AG10803 (cell line): ENCODE measurements at places on chromosomes 3 and 15.

- no peak for DNase-seq
These were observed 149.7 kb upstream of the SYNPR start for GRCh38 chr3:63128380-63128779.

DNA sequence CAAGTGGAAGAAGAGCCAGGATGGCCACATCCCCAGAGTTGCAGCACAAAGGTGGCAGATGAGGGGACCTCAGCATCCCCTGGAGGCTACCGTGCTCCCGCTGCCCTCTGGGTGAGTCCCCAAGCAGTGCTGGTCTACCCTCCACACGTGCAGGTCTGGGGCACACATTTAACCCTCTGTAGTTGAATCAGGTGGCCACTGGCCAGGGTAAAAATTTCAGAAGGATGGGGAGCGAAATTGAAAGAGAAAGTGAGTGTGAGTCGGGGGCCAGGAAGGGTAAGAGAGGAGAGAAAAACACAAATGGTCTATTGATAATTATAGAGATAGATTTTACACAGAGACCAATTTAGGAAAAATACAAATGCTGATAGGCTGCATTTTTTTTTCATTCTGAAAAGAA lies 139.5 kb upstream of the EIF1B start:
- no peak for DNase-seq

DNA sequence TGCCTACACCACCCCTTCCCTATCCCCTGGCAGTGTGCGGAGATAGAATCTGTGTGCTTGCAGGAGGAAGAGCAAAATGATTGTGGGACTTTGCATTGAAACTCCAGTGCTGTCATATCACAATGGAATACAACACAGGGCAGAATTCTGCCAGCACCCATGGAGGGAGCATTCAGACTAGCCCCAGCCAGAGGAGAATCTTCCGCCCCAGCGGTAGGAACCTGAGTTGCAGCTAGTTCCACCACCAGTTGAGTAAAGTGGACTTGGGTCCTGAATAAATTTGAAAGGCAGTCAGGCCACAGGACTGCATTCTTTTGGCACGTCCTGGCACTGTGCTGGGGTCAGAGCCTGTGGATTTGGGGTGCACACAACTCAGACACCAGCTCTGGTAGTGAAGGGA lies 27.5 kb downstream of the NCBP2 start:
- DNase-seq: no peak

DNA sequence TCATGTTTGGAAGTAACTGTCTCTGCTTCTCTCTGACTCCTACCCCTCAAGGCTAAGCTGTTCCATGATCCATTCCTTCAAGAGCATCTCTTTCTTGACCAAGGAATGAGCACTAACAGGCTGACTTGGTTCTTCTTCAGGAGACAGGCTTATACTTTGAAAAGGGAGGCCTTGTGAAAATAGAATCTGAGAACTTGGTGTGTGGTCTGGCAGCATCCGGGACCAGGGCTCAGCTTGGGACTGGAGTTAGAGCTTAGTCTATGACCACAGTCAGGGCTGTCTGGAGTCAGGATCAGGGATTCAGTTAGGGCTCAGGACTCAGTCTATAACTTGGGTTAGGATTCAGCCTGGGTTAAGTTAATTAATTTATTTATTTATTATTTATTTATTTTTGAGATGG lies 44.9 kb upstream of the SLC6A6 start:
- no peak for DNase-seq

DNA sequence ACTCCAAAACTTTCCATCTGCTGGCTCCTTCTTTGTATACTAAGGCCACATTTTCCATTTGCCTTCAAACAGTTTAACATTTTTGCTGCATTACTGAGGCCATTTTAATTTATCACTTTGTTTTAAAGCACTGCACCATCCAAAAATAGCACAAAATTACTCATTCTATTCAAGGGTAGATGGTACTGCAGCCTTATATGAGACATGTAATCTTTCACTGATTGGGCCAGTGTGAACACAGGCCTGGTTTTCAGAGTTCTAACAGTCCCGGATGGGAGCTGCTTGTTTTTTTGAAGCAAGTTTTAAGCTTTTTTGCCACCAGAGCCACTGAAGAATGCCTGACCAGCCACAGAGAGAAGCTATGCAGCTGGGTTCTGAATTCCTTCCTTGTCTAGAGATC lies 172.3 kb upstream of the TSC22D2 start:
- peak; percentile 97 for DNase-seq

- peak; percentile 68 for DNase-seq
These were observed 12.1 kb upstream of the RTP2 start for GRCh38 chr3:187714404-187714979.

GRCh38 chr3:159824333-159824732 lies 164.3 kb upstream of the IL12A start:
- peak; percentile 90 for DNase-seq

DNA sequence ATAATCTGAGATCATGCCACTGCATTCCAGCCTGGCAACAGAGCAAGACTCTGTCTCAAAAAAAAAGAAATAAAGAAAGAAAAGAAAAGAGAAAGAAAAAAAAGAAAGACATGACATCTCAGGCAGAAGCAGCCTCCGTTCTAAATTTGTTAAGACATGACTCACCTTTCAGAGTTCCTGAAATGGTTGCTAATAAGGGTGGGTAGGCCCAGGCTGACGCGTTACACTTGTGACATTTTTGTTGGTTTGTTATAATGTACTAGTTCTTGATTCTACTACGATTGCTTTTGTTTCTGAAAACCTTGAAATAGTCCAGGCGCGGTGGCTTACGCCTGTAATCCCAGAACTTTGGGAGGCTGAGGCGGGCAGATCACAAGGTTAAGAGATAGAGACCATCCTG lies 21.0 kb downstream of the SLC25A20 start:
- DNase-seq: no peak

- no peak for DNase-seq
These were observed 21.1 kb upstream of the COLQ start for GRCh38 chr3:15542614-15543013.

GRCh38 chr3:16474920-16475319 lies 38.6 kb downstream of the RFTN1 start:
- DNase-seq: peak; percentile 59

DNA sequence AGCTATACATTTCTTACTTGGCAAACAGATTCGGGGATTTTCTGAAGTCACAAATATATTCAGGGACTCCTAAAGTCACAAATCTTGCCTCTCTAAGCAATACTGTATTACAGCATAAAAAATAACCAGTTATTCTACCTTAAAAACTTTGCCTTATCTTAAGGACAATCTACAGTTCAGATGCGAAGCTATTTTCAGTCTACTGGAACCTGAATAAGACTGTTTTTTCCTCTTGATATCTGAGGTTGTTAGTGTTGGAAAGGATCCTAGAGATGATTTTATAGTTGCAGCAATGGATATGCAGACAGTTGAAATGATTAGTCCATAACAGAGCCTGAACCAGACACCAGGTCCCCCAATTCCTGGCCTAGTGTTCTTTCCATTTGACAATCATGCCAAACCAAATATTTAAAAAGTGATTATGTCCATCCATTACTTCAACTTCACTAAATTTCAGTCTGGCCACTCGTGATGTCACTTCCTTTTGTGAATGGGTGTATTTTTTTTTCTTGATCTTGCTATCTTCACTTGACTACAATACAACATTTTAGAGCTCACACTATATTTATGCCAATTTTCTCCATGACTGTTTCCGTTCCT lies 1.8 kb downstream of the HDGFL3 start:
- DNase-seq: peak; percentile 22

- peak; percentile 79 for DNase-seq
These were observed 60.3 kb downstream of the TM4SF4 start for GRCh38 chr3:149534671-149535332.

DNA sequence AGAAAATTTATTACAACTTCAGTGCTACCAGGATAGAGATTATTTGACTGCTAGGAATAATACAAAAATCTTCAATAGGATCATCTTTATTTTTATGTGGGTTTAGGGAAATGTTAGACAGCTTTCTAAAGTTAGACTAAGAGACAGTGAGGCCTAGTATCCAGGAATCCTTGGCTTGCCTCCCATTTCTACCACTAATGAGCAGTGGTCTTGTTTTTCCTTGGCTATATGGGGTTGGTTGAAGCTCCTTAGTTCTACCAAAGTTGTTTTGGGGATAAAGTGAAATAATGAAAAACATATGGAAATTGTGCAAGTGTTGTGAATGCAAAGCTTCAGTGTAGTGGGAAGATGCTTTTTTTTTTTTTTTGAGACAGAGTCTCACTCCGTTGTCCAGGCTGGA lies 16.8 kb downstream of the AP4E1 start:
- DNase-seq: peak; percentile 81

DNA sequence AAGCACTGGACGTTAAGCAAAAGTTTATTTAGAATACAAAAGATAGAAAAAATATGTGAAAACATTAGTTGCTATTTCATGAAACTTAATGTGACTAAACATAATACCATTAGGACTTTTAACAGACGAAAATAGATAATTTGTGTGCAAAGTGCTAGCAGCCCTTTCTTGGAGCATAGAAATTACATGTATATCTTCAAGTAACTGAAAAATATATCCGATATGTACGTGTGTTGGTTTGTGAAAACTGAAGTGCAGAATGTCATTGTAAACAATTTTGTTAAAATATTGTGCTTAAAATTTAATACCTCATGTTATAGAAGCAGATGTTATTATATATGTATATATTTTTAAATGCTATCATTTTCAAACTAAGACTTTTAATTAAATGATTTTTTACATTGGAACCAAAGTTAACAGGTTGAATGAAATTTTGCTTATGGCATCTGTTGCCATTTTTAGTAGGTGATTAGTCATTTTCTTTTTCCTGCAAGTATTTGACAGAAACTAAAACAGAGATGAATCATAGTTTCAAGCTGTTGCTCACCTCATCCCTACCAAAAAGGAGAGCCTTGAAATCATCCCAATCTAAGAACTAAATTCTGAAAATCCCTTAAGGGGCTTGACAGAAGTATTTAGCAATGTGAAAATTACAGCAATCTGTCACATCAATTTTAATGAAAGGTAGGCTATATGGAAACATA lies 334.8 kb downstream of the NAALADL2 start:
- DNase-seq: peak; percentile 37

DNA sequence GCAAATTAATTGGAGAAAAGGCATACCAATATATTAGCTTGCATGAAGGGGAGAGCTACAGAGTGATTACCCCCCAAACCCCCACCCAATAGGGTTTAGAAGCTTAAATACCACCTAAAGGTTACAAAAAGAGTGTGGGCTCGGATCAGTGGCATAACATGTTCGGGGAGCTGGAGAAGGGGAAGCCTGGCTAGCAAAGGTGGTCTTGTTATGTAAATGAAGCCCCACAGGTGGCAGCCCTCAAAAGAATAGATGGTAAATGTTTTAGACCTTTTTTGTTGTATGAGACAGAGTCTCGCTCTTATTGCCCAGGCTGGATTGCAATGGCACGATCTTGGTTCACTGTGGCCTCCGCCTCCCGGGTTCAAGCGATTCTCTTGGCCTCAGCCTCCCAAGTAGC lies 10.9 kb upstream of the PXK start:
- DNase-seq: no peak

GRCh38 chr3:66427352-66427751 lies 73.5 kb downstream of the LRIG1 start:
- no peak for DNase-seq

GRCh38 chr15:77506311-77507142 lies 85.8 kb downstream of the HMG20A start:
- DNase-seq: no peak

DNA sequence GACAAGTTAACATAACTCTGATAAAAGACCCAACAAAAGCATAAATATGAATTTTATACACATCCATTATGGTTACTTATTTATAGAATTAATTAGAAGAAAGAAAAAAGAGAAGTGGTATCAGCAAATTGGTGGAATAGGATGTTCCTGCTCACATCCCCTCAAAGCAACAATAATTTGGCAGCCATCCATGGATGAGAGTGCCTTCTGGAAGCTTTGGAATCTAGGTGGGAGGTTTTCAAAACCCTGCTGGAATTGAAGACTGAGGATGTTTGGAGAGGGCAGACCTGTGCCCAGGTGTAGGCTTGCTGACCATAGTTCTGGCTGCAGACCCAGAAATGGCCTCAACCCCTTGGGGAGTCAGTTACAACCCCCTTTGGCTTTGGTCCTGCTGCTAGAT lies 91.2 kb downstream of the EDEM1 start:
- DNase-seq: no peak

GRCh38 chr15:85615930-85616329 lies 178.8 kb downstream of the KLHL25 start:
- peak; percentile 62 for DNase-seq

DNA sequence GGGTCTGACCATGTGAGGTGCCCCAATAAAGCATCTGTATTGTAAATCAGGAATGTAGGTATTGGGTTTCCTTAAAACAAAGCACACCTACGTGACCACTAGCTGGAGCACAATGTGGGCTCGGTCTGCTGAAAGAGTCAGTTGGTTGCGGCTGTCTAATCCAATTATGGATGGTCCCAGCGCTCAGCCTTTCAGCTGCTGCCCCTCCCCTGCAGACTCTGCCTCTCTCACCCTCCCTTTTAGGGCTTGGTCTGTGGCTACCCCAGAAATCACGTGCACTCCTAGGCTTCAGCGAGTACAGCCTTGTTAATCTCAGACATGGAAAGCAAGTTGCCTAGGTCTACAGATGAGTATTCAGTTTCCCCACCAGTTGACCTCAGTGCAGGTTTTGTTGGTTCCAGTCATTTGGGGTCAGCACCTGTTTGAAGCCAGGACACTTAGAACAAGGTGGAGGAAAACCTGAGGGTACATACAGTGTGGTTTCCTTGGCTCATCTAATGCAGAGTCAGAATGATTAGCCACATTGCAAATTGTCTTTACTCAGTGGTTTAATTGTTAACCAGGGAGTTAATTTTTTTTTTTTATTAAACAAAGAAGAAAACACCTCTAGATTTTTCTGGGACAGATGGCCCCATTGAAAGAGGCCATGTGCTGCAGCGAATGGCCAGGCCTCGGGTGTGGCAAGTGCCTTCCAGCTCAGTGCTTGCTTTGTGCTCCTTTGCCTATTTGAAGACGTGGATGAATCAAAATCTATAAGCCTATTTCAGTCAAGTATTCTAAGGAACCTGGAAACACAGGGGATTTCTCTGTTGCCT lies 137.7 kb downstream of the IGF1R start:
- DNase-seq: no peak
